ENCODE measurements at places on chromosomes 1 and 21.

- no peak for DNase-seq
These were observed 74.2 kb downstream of the TOMM20 start for GRCh38 chr1:235054466-235054865.

DNA sequence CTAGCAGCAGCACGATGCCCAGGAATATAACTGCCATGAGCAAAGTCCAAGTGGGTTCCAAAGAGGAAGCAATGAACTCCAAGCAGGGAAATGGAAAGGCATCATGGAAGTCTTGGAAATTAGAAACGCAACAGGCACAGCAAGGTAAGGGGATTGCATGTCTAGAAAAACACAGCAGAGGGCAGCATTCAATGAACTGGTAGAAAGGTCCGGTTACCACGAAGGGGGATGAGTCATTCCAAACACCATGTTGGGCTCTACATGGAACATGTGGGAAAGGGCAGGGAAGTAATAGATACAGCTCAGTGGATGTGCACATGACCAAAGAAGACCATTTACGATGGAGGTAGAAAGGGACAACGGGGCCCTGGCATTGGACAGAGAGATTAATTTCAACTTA lies 36.4 kb downstream of the RXRG start:
- no peak for DNase-seq

- no peak for DNase-seq
These were observed 562 bp downstream of the DYNLT5 start for GRCh38 chr1:66752671-66753371.

- DNase-seq = no peak
These were observed 1.8 kb downstream of the ARF1 start for GRCh38 chr1:228084325-228084724.

DNA sequence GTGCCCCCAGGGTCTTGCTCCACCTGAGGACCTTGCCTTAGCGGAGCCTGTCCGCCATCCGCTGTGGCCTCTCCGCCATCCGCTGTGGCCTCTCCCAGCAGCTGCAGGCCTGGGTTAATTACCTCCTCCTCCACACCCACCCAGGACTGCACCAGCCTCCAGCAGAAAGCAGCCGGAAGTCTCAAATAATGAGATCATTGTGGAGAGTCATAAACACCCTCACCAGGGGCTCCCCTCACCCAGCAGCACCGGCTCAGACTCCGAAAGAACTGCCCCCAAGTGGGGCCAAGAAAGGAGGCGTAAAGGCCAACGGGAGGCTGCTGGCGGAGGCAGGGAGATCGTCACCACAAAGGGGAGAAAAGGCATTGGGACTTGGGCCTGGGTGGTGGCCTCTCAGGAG lies 10.7 kb upstream of the GPR153 start:
- no peak for DNase-seq

DNA sequence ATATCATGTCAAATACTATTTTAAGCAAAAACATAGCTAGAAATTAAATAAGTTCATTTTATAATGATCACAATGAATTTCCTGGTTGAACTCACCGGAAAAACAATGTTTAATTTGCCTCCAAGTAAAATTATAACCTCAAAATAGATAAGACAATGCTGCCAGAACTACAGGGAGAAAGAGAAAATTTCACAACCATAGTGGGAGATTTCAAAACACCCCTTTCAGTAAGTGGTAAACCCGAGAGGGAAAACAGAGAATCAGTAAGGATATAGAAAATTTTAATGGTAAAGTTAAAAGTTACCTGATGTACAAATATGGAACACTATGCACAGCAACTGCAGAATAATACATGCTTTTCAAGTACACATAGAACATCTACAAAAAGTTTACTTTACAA lies 43.2 kb upstream of the PLA2G4A start:
- DNase-seq = no peak

DNA sequence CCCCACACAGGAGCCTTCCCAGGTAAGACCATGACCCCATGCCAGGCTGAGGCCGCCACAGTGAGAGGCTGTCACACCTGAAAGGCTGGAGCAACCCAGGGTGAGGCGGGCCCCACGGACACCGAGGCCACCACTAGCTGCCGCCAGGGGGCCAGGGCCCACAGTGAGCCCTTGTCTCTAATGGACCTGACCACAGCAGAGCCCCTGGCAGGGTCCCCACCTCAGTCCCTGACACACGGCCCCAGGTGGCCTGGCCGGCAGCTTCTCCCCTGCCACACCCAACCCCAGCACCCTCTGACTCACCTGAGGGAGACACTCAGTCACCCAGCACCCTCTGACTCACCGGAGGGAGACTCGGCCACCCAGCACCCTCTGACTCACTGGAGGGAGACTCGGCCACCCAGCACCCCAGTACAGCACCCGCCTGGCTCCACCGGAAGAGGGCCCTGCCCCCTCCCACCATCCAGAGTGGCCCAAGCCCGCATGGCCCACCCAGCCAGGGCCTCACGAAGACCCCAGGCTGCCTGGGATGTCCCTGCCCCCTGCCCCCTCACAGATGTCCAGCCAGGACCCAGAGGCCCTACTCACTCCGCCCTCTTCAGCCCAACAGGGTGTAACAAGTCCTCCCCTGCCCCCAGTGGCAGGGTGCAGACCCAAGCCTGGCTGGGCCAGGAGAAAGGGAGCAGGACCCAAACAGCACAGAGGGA lies 4.4 kb downstream of the DVL1 start:
- no peak for DNase-seq

- no peak for DNase-seq
These were observed 448.5 kb downstream of the PRDM2 start for GRCh38 chr1:14148526-14148925.

DNA sequence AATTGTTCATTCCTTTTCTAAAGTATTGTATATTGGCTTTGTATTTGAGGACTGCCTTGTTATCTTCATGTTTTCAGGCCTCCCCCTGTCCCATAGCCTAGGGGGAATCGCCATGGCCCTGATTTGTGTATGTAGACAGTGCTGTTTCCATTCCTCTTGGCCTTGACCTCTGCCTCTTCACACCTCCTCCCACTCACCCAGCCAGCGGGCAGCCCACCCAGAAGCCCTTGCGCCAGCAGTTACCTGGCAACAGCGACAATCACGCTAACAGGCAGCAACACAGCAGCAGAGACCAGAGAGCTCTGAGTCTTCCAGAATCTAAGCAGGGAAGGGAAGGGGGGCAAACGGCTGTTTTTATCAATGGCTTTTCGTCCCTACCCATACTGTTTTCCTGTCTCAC lies 50.0 kb upstream of the NPL start:
- DNase-seq = no peak

GRCh38 chr1:93347334-93347899 lies 1.7 kb downstream of the DR1 start:
- no peak for DNase-seq

DNA sequence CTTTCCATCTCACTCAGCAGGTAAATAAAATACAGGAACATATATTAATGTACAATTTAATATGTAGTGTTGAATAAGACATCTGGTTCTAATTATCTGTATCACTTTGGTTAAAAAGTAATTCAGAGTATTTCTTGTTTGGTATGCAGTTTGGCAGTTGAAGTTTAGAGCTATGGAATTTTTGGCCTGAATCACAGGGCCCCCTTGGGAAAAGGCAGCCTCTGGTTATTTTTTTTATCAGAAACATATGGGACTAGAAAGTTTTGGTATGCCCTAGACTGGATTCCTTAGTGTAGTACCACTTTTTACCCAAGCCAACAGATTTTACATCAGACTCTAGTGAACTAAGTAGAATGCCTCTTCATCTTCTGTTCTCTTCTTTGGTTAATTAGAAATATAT lies 26.4 kb downstream of the CNST start:
- no peak for DNase-seq

DNA sequence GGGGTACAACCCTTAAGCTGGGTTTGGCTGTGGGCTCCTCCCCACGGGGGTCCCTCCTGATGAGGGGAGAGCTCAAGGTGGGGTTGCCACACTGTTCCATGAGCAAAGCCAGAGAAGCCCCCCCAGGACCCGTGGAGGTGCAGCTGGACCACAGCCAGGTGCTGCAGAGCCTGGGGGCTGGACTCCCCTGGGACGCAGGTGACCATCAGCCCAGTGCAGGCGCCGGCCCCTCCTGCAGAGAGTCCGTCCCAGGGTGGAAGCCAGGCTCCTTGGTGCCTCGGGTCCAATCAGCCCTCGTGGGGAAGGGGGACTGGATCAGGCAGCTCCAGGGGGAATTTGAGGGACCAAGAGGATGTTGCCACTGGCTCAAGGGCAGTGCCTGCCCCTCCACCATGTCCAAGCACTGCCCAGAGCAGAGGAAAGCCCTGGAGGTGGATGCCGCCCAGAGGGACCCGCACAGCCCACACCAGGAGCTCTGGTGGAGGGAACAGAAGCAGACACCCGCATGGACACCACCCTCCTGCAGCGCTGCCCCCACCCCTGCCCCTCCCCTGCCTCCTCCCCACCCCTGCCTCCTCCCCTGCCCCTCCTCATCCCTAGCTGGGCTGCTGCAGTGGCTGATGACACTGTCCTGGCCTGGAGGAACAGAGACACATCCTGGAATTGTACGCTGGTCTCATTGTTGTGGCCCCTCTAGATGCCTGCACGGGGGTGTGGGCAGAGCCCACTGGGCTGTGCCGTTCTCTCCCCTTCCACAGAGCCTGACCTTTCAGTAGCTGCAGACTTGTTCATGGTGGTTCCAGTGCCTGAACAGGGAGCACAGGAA lies 30.8 kb upstream of the COL18A1 start:
- DNase-seq = no peak

GRCh38 chr1:14986168-14986567 lies 167.4 kb upstream of the TMEM51 start:
- DNase-seq = no peak

GRCh38 chr1:54919367-54920359 lies 32.7 kb upstream of the DHCR24 start:
- no peak for DNase-seq

DNA sequence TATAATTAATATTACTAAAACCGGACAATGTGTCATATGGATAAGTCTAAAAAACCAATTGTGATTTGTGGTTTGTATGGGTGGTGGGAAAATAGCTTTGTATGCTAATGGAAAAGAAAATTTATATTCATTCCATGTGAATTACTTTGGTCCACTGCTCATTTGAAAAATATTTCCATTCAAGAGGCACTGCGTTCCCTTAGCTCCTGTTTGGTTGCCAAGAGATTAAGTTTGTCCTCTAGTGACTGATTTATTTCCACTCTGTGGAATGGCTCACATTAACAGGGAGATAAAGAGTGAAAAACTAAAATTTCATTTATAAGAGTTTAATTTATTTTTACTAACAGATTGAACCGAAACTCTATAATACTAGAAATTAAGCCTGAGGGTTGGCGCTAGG lies 744.1 kb upstream of the CHRM3 start:
- DNase-seq = no peak

- DNase-seq = no peak
These were observed 709.3 kb downstream of the KCNT2 start for GRCh38 chr1:195898924-195899323.

DNA sequence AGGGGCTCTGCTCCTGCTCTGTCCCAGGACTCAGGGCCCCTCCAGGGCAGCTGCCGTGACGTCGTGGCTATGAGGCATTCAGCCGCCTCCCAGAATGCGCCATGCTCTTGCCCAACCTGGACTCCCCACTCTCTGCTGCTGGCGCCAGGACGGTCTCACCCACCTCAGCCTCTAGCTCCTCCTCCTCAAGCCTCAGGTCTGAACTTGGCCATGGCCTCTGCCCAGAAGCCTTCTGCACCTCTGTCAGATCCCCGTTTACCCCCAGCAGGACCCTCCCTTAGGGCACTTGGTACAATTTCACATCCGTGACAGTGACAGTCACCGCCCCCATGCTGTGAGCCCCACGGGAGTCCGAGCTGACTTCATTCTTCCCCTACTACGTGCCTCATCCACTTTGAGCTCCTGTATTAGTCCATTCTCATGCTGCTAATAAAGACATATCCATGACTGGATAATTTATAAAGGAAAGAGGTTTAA lies 4.9 kb downstream of the CSTB start:
- no peak for DNase-seq

DNA sequence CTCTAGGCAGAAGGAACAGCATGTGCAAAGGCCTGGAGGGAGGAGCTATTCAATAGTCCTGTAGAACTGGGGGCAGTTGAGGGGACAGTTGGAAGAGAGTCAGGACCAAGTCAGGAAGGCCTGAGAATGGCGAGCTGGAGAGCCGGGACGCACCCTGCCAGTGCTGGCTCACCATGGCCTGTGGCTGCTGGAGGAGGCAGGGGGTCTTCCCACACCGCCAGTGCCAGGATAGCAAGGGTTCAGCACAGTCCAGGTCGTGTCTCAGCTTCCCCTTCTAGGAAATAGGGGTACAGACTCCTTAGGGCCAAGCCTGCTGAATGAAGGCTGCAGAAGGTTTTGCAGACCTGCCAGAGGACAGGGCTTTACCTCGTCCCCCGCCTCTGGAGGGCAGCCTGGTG lies 7.3 kb downstream of the PODN start:
- no peak for DNase-seq

- no peak for DNase-seq
These were observed 23.9 kb downstream of the CD2 start for GRCh38 chr1:116777831-116778830.

DNA sequence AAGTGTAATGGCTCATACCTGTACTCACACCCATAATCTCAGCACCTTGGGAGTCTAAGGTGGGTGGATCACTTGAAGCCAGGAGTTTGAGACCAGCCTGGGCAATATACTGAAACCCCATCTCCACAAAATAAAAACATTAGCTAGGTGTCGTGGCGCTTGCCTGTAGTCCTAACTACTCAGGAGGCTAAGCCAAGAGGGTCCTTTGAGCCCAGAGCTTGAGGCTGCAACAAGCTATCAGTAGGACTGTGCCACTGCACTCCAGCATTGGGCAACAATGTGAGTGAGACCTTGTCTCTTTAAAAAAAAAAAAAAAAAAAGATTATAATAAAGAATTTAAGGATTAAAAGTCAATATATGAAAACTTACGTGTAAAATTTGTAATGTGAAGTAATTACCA lies 11.7 kb downstream of the BPNT1 start:
- DNase-seq = no peak

DNA sequence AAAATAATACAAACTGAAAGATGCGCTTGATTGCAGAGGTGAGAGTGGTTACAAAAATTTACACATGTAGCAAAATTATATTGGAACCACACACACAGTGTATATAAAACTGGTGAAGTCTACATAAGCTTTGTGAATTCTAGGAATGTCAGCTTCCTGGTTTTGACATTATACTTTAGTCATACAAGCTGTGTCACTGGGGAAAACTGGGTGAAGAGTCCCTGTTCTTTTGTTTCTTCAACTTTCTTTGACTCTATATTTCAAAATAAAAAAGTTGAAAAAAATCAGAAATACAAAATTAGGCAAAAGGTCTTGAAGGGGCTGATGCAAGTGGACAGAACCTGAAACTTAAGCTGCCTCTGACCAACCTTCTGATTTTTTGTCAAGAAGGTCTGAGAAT lies 3.0 kb downstream of the C1QC start:
- DNase-seq = no peak

- no peak for DNase-seq
These were observed 4.2 kb downstream of the NECTIN4 start for GRCh38 chr1:161085165-161085564.

DNA sequence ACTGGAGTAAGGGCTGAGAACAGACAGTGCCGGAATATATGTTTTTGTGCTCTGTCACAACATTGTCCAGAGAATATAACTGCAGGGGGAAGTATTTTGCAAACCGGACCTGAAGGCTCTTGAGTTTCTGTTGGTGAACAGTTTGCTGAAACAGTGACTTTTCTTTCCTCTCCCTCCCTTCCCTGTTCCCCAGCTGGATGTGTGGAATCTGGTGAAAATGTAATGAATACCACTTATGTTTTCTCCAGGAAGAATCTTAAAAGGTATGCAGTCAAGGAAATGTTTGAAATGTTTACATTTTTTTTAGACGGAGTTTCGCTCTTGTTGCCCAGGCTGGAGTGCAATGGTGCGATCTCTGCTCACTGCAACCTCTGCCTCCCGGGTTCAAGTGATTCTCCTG lies 23.4 kb downstream of the CHAF1B start:
- no peak for DNase-seq
